ENCODE measurements at places on chromosomes 2 and 18. TPM values are rescaled to one million over a fixed set of nuclear protein-coding genes. Genes with fewer than 3 reads are reported as not detected.

HSBP1L1 gene
- polyA plus RNA-seq, result 18.0 TPM

MSH2 gene
- 10.7 TPM for polyA plus RNA-seq

BOK gene
- 37.4 TPM for polyA plus RNA-seq

GREB1 gene
- 0.05 TPM for polyA plus RNA-seq

ASB18 gene
- polyA plus RNA-seq, result not detected

Measured in IMR-90 (cell line).